ENCODE measurements at places on chromosomes 1 and 21.

- peak; percentile 17 for DNase-seq
Observed at GRCh38 chr1:40897513-40897912, 35.4 kb upstream of the CITED4 start.

- peak; percentile 53 for DNase-seq
Observed at GRCh38 chr1:247448107-247448791, 9.7 kb downstream of the OR2B11 start.

- no peak for DNase-seq
Observed at GRCh38 chr1:3297756-3298155, 156.7 kb upstream of the ARHGEF16 start.

GRCh38 chr1:232835166-232835565, 29.9 kb downstream of the MAP10 start:
- no peak for DNase-seq

DNA sequence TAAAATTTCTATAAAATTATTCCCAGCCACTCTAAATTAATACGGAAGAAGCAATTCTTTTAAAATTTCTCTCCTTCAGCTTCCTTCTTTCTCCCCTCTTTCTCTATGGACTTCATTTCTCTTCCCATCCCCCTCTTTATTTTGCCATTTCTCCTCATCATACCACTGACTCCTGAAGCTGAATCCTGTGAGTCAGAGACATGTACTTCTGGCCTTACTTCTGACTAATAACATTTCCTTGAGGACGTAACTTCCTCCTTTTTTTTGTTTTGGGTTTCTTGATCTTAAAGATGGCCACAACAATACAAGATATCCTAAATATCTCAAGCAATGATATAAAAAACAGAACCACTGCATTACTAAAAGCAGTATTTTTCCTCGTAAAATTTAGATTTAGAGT, 63.6 kb upstream of the DENND1B start:
- DNase-seq = peak; percentile 84

- peak; percentile 81 for DNase-seq
Observed at GRCh38 chr1:55490547-55490946, 275.4 kb upstream of the USP24 start.

- DNase-seq = no peak
Observed at GRCh38 chr1:170790175-170790574, 126.2 kb downstream of the PRRX1 start.

GRCh38 chr1:206089341-206089740, 27.8 kb downstream of the AVPR1B start:
- no peak for DNase-seq

- no peak for DNase-seq
Observed at GRCh38 chr1:234645964-234646363, 36.0 kb upstream of the IRF2BP2 start.

DNA sequence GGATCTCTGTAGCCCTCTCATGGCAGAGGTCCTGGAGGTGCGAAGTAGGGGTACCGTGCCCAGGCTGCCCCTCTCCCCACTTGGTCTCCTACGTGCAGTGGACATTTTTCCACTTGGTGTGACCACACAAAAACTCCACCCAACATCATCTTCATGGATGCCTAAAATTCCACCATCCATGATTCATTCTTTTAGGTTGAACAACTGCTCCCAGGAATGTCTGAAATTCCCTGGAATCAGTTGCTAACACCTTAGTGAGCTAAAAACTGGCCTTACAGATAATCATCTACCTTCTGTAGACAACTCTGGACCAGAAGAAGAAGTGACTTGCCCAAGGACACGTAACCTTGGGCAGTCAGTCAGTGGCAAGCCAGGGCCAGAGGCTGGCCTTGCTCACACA, 32.1 kb upstream of the CLIC4 start:
- DNase-seq = peak; percentile 80

- no peak for DNase-seq
Observed at GRCh38 chr1:159171254-159171687, at the start of gene CADM3. TSS of gene CADM3 (plus strand) at chr1:159171615. CDS start at chr1:159171766, 151 bp downstream.

DNA sequence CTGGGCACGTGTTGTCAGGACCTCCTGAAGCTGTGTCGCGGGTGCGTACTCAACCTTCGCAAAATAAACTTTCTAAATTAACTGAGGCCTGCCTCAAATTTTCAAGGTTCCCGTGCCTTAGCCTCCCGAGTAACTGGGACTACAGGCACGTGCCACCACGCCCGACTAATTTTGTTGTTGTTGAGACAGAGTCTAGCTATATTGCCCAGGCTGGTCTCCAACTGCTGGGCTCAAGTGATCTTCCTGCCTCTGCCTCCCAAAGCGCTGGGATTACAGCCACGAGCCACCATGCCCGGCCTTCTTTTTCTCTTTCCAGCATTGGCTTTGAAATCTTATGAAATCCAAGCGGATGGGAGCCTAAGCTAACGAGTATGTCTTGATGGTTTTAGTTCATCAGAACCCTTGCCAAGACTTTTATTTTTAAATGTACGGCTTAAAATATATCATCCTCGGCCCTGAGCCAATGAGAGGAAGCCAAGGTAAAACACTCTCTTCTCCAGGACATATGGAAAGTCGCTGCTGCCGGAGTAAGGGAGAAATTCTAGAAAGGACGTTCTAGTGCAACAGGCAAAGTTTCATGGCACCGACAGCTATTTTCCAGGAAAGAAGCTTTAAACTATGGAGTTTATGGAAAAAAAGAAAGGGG, 12.7 kb upstream of the ERVH48-1 start:
- DNase-seq = peak; percentile 48

- no peak for DNase-seq
Observed at GRCh38 chr1:147840909-147841308, 61.7 kb upstream of the GJA8 start.

DNA sequence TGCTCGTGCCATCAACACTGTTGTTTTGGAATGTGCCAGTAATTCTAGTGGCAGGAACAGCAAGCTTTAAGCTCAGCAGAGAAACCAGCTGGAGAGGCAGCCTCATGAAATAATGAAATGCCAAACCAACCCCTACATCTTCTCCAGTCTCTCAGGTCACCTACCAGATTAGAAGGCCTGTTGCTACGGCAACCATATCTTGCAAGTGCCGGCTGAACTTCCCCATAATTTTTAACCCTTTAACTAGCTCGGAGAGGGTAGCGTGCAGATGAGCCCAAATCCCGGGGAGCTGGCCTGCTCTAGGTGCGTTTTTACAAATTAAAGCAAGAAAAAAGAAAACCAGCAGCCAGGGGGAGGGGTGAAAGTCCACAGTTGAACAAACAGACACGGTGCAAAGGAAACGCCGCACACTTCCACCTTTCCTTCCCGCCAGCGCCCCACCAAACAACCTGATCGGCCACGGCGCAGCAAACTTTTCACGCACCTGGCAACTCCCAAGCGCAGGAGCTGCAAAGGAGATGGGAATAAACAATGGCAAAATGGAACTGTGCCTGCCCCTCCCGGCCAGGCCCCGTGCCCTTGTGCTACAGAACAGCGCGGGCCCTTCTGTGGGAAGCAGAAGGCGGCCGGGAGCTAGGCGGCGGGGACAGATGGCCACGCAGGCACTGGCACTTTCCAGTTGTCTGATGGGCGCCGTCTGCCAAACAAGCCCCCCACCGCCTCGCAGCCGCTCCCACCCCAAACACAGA, 50.1 kb downstream of the SSBP3 start:
- no peak for DNase-seq

DNA sequence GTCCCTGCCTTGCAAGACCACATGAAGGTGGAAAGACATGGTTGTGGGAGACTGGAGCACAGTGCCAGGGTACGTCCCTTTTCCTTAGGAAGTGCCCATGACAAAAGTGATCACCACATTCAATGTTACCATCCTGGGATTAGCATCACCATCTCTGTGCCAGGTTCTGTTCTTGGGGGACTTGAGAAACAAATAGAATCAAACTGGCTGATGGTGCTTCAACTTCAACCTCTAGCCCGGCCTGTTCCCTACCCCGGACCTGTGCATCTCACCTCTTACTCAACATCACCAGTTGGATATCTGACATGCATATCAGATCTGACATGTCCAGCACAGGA, 153.3 kb downstream of the GRIK3 start:
- no peak for DNase-seq

GRCh38 chr1:31753707-31754349, 10.3 kb downstream of the ADGRB2 start:
- no peak for DNase-seq

DNA sequence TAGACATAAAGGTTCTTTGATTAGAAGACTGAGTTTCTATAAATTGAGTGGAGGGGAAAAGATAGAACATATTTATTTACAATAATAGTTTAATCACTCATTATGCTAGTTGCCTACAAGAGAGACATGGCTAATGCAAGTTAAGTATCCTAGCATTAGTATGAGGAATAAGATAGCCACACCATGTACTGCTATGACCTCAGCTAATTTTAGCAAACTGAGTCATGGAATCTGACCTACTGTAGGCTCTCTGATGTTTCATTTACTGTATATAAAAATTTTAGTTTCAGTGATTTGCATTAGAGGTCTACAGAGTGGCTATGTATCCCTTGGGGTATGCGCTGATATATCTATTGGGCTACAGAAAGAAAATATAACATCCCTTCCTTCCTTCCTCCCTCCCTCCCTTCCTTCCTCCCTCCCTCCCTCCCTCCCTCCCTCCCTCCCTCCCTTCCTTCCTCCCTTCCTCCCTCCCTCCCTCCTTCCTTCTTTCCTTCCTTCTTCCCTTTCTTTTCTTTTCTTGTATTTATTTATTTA, 5.8 kb downstream of the AGL start:
- DNase-seq = no peak

- DNase-seq = no peak
Observed at GRCh38 chr1:101435831-101436511, 199.2 kb downstream of the S1PR1 start.

GRCh38 chr21:24050231-24050630, 1557.0 kb downstream of the MRPL39 start:
- DNase-seq = no peak
